Urinary bladder (tissue), 4 donors: ENCODE measurements at places on chromosomes 2 and 18. TPM values are rescaled to one million over a fixed set of nuclear protein-coding genes. Genes with fewer than 3 reads are reported as not detected.

Gene BIN1
- 72.9 TPM for total RNA-seq

GRCh38 chr2:172888714-172889669 is 153.3 kb downstream of the RAPGEF4 start:
- DNase-seq: no peak

GRCh38 chr18:74577019-74577418 is 20.7 kb upstream of the ZNF407 start:
- DNase-seq: no peak

- DNase-seq: no peak
Observed at GRCh38 chr2:150977296-150977695, 284.4 kb downstream of the RBM43 start.

DNA sequence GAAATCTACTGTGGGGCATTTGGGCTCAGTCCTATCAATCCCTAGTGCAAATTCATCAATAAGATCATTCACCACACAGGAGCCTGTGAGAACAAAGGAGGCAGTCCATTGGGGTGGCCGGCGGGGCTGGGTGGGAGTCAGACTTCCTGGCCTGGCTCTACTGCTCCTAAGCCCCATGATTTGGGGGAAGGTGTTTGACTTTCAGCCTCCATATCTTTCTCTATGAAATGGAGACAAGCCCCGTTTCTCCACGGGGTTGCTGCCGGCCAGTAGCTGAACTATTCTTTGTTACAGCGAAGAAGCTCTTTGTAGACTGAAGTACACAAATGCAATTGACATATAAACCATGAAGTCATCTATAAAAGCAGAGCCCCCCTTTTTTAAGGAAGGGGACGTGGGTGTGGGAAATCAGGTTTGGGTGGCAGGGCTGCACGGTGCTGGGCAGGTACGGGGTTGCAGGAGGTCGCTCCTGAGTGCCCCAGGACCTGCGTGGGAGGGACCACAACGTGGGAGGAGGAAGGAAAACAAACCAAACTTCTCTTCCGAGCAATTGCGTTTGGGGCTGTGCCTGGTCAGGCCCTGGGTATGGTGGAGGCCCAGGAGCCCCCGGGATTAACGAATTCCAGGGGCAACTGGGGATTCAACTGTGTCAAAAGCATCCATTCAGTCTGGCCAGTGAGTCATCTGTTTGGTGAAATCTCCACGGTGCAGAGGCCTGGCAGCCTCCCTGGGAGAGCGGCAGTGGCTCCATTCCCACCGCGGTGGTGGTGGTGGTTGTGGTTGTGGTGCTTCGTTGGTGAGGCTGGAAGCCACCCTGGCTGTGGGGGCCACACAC is 18.2 kb downstream of the FBLN7 start:
- no peak for DNase-seq
